ENCODE measurements at places on chromosomes 5 and 9.

DNA sequence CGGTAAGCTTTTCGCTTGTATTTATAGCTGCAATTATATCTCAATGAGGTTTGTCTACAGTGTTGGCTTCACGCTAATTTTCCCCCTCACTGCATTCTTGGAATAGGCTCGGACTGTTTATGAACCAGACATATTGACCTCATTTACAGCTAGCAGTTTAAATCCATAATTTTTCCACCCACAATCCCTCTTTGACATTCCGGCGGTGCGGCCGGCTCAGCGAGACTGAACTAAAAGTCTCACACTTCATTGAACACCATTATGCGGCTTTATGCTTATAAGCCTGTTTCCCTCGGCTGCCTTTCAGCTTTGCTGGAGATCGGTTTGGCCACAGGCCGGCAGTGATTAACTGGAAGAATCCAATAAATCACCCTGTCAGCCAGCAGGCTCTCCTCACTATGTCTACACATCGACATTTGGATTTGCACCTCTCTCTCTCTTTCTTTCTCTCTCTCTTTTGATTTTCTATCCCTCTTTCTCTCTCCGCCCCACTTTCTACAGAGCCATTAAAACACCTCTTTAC, 315.0 kb upstream of the TLE4 start:
- DNase-seq, result no peak

DNA sequence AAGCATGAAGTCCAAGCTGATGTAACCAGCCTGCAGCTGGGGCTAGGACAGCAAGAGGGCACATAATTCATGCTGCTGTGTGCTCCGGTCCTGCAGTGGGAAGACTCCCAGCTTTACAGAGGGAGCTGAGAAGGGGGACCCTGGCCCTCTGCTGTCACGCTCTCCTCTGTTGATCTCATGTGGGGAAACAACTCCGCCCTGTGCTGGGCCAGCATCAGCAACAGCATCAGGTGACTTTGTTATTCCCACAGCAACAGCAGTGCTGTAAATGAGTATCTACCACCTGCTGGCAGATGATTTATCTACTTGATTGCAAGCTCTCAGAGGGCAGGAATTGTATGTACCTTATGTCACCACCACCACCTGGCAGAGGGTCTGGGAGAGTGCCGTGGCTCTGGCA, 176.2 kb downstream of the COL23A1 start:
- no peak for DNase-seq

DNA sequence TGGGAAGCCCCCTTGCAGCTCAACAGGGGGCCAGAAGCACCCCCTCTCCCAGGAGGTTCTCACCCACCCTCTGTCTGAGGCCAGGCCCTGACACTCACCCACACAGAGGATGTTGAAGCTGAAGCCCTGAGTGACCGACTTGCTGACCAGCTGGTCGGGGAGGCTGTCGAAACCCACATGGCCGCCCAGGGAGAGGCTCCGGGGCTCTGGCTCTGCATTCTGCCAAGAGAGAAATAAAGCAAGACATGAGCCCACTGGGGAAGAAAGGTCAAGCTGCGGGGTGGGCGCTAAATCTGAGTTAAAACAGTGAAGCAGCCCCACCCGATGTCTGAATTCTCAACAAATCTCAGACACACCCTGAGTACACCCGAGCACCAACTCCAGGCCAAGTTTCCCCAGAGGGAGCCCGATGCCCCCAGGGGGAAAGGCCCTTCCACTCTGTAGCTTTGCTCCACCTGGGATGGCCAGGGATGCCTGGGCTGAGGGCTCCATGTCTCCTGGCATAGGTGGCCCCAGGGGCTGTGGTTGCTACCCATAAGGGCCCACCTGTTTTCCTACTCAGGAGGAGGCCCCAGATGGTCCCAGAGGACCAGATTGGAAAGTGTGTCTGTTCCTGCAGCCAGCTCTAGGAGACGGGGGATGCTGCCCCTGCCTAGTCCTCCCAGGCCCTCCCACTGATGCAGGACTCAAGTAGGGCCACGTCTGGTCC, 11.6 kb downstream of the SEPTIN8 start:
- DNase-seq, result no peak

- DNase-seq, result no peak
Observed at GRCh38 chr9:87556039-87556438, 58.4 kb downstream of the DAPK1 start.

DNA sequence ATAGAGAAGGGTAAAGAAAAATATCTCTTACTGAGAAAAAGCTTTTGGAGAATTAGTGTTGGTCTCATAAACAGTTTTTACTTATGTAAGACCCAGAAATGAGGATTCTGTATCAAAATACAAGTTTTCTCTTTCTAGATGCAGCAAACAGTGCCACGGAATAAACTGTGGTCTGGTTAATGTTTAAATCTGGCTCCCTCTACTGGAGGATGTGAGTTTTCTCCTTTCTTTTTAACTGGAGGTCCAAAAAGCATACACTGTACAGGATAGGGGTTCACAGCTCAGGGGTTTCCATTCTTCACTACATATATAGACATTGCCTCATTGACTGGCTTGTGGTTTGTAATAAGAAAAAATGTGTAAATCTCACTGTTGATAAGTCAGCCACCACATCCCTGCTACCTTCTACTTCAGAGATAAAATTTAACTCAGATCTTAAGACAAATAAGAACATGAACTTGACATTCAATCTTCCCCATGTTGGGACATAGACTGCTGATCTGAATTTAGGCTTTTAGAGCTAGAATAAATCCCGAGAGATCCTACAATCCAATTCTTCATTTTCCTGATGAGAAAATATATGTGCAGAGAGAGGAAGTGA, 98.9 kb downstream of the CFAP95 start:
- no peak for DNase-seq

- DNase-seq, result no peak
Observed at GRCh38 chr9:134139081-134139480, 3.2 kb downstream of the WDR5 start.

DNA sequence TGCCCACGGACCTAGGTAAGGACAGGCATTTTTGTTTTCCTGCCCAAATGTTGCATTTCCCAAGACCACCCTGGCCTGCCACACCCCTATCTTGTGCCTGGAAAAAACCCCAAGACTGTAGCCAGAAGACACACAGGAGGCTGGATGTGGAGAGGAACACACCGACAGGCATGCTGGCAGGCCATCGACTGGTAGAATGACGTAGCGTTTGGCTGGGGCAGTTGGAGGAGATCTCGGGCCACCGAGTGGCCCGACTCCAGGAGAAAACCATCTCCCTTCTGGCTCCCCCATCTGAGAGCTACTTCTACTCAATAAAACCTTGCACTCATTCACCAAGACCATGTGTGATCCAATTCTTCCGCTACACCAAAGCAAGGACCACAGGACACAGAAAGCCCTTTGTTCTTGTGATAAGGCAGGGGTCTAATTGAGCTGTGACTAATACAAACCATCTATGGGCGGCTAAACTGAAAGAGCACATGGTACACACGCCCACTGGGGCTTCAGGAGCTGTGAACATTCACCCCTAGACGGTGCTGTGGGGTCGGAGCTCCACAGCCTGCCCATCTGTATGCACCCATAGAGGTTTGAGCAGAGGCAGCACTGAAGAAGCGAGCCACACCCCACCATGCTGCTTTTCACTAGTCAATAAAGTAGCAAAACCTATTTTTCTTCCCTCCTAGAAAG, 38.9 kb upstream of the N4BP3 start:
- DNase-seq, result no peak

DNA sequence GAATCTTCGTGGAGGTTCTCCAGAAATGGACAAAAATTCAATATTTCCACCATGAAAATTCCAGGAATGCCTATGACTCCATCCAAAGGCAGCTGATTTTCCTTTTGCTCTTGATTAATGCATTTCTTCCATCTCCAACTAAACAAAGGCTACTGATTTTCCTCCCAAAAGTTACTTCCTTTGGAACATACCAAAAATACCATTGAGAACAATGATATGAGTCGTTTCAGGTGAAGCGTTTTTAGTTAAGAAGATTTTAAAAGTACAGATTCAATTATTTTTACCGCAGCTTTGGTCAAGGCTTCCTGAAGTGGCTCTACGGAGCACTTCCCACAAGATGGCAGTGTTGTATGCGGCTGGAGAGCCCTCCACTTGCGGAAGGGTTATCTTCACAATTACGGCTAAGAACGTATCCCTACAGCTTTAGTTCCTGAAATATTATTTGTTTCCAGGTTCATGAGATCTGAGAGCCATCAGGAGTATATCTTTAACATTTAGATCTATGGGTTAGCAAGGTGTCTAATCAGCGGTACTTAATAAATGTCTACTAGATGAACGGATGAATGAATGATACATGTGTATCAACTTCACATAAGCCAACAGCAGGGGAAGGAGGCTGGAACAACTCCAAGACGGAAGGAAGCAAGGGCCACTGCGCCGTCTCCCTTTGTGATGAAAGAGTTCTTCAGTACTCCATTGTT, 35.9 kb upstream of the ARSB start:
- DNase-seq, result peak; percentile 1

DNA sequence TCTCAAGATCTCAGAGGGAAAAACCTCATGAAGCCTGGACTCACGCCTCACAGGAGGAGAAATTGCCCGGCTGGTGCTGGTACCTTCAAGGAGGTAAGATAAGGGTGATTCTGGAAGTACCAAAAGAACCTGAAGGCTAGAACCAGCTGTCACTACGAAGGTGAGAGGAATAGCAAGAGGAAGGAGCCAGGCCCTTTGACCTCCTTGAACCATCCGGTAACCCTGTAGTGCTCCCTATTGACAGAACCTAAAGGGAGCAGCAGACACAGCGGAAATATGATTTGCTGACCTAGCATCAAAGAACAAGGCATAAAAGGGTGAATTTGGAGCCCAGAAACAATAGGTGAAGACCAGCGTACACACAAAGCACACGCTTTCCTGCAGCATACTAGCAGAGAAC, 92.2 kb downstream of the DOCK8 start:
- DNase-seq, result peak; percentile 5

- no peak for DNase-seq
Observed at GRCh38 chr9:98929895-98930341, 13.8 kb upstream of the COL15A1 start.

DNA sequence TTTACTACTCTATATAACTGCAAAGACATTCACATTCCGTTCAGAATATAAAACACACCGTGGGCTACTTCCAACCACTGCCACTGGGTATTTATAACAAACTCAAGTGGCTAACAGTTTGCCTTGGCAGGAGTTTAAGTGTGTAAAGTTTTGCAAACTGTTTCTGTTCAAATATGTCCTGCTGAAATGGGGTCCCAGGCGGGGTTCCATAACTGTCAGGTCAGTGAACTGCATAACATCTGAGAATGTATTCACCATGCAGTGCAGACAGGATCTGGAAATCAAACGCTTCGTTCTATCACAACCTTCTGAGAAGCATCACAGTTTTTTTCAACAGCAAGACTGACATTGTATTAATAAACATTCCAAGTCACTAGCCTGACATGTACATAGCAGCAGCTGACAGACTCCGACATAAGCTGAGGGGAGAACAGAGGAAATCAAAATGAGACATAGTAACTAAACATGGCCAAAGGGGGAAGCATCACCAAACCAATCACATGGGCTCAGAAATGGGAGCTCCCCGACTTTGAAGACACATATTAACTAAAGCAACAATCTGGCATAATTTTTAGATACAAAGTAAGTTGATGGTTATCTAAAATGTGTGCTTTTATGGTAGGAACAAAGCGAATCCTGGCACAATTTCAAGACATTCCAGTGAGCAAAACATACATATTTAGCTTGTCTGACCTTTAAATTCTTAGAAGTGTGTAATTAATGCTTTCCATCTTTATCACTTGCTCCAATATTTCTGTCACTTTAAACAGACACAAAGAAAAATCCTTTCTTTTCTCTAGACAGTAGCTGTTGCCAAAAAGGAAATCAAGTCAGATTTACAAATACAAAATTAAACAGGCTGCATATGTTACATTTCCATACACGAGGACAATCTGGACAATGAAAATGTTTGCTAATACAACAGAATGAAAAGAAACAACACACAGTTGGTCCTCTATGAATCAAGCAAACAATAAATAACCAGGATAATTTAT, 156.8 kb downstream of the MAPKAP1 start:
- no peak for DNase-seq

DNA sequence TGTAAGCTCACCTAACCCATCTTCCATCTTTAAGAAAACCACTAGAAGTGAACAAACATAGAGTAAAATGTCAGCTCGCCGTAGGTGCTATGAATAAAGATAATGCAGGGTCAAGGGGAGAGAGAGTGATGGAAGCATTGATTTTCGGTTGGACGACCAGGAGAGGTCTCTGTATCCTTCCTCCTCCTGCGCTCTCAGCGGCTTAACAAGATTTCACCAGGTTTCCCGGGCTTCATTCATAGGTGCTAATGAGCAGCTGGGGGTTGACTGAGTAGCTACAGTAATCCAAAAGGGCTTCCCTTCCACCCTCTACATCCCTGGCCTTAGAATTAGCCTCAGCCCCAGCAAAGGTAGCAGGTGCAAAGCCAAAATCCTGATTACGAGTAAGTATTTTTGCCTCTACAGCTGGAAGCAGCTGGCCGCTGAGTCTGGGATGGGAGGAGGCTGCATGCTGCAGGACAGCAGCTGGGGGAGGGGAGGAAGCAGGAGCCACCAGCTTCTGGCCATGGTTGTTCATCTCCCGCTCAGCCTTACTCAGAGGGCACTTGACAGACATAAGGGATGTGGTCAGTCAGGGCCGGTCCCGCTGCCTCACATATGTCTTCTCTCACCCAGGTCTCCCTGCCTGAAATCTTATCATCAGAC, 112.0 kb upstream of the IL12B start:
- no peak for DNase-seq

- DNase-seq, result no peak
Observed at GRCh38 chr5:133259199-133259997, 207.6 kb downstream of the HSPA4 start.

- DNase-seq, result no peak
Observed at GRCh38 chr5:1962619-1963355, 80.1 kb upstream of the IRX4 start.

- DNase-seq, result no peak
Observed at GRCh38 chr5:38551030-38552017, 5.1 kb downstream of the LIFR start.

DNA sequence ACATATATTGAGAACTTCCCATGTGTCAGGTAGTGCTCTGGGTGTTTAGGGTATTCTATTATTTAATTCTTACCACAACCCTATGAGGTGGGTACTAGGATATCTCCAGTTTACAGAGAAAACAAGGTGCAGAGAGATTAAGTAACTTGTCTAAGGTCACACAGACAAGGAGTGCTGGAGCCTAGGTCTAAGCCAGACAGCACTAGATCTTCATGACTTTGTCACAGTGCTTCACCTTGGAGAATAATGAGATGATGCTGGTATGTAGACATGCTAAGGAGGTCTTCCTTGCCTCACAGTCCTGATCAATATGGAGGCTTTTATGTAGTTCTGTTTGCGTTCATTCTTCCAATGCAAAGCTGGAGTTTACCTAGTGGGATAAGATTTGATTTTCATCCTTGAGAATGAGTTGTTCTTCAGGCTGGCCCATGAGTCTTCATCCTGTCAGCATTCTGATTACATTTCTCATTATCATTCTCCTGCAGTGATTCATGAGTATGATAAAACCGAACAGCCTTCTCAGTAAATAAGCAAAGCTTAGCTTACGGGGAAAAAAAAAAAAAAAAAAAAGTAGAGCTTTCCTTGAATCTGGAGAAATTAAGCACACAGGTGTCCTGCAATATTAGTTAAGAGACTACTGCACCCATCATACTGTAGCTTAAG, 176.3 kb downstream of the C9orf152 start:
- DNase-seq, result no peak

- no peak for DNase-seq
Observed at GRCh38 chr5:168898247-168898911, 319.2 kb upstream of the PANK3 start.

GRCh38 chr9:34651321-34651720, 664 bp upstream of the IL11RA start:
- no peak for DNase-seq

GRCh38 chr5:113202287-113202686, 225.7 kb downstream of the DCP2 start:
- DNase-seq, result no peak
